ENCODE measurements at places on chromosomes 5 and 9.

- no peak for DNase-seq
Observed at GRCh38 chr9:34377404-34377746, 677 bp upstream of the MYORG start.

GRCh38 chr9:91197232-91198181 is 164.2 kb downstream of the AUH start:
- DNase-seq, result peak; percentile 61

DNA sequence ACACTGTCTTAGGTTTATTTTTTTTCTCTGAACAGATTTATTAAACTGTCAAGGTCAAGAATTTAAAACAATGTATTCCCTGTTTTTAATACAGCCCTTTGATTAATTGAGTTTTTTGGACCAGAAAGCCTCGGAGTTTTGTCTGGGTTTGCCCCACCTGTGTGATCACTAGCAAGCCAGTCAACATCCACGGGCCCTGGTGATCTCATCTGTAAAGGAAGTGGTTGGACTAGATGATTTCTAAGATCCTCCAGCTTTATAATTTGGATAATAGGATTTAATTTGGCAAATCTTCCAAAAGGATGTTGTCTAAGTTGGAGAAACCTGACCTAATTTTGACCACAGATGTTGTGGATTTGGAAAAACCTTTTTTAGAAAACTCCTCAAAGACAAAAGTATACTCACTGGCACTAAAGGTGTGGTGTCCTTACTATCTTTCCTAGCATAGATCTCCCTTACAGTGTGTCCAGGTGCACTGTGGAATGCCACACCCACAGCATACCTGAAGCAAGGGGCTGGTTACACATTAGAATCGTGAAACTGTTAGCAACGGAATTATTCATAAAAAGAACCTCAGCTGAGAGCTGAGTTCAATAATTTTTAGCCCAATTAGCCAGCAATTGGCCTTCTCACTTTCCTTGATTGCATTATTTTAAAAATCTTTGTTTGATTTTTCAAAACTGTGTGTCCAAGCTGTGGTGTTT is 195.6 kb upstream of the ELL2 start:
- no peak for DNase-seq

DNA sequence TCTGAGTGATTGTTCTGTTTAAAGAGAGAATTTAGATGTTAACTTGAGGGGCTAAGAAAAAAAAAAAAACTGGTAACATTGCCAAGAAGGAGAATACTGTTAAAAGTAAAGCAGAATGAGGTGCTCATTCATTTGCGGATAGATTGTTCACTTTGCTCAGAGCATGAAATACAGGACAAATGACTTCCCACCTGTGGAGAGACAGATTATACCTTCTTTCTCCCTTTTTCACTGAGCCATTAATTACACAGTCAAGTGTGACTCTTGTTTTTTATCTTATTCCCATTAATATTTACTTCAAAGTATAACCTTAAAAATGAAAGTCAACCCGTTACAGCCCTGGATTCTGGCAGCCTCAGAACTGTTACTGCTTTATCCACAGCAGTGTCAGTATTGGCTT is 264.5 kb downstream of the TAF11L14 start:
- DNase-seq, result no peak

DNA sequence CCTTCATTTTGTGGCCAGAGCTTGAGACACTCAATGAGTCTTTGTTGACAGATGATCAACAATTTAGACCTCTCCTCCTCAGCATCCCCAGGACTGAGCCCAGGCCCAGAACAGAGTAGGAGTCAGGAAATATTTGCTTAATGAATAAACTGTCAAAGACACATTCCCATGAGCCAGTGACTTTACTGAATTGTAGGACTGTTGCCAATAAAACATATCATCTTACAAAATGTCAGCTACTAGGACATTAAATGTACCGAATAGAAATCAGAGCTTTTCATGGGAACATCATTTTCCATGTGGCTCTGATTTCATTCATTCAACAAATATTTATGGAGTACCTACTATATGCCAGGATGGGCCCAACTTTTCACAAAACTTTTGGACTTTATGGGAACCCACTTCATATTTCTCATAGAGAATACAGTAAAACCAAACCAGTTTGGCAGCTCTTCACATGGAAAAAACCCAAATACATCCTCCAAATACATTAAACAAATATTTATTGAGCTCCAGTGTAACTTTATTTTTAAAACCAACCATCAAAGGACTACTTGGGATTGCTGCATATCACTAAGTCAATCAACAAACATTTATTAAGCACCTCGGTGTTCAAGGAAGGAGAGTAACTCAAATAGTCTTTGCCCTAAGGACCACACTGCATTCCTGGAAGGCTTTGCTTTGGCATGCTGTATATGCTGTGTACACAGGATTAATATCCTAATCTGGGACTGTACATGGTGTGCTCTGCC is 11.4 kb downstream of the VDAC1 start:
- no peak for DNase-seq

GRCh38 chr5:29005386-29005785 is 1967.0 kb upstream of the CDH9 start:
- DNase-seq, result no peak

GRCh38 chr5:104626122-104626521 is 1063.5 kb upstream of the NUDT12 start:
- DNase-seq, result no peak

DNA sequence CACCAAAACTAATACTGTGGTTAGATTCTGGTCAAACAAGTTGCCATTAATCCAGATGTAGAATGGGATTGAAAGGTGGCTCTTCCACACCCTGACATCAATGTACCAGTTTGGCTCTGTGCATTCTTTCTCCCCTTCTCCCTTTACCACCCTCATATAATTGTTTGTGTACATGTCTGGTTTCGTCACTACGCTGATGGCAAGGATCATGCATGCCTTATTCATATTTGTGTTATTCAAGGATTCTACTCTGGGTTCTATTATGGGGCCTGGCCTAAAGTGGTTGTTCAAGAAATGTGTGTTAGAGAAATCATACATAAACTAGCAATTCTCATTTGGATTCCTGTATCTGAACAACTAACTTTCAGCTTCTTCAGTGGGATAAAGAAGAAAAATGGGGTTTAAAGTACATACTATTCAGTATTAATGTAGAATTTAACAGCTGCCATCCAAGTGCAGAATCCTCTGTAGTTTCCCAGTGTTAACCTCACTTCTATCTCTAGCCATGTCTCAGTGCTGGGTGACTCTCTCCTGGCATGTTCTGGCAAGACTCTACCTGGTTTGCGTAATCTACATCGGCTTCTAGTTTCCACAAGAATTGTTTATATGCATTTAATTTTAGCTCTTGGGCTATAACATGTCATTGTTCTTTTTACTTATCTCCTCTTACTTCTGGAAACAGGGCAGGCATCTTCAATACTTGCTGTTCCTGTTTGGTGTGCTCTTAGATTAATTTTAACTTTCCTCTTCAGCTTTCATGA is 27.9 kb upstream of the CDKN2B start:
- no peak for DNase-seq

DNA sequence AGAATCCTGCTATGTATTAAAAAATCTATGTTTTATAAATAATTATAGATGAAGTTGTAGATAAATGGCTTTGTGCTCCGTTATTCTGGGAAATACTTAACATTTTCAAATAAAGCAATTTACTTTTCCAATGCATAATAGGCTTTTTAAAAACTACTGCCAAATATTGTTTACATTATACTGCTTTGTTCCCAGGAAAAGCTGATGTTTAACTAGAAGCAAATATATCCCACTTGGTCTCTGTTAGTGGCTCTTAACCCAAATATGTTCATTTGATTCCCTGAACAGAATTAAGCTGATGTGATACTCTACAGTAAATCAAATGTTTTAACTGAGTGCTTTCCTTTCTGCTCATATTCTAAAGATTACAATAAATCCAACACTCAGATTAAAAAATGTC is 326.3 kb downstream of the SLCO4C1 start:
- no peak for DNase-seq

DNA sequence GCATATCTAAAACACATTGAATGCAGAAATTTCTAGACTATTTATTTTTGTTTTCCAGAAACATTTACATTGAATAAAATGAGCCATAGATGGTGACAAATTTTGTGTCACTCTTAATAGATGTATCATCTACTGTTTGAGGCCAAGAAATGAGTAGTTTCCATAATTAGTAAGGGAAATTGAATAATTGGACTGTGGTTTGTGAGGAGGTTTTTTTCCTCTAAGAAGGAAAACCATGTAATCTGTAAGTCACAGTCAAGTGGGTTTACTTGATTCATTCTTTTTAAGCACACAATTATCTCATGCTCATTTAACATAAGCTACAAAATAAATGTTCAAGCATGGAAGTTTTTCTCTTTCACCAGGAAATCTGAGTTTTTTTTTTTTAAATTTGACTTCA is 876.4 kb downstream of the NR2F1-AS1 start:
- no peak for DNase-seq

DNA sequence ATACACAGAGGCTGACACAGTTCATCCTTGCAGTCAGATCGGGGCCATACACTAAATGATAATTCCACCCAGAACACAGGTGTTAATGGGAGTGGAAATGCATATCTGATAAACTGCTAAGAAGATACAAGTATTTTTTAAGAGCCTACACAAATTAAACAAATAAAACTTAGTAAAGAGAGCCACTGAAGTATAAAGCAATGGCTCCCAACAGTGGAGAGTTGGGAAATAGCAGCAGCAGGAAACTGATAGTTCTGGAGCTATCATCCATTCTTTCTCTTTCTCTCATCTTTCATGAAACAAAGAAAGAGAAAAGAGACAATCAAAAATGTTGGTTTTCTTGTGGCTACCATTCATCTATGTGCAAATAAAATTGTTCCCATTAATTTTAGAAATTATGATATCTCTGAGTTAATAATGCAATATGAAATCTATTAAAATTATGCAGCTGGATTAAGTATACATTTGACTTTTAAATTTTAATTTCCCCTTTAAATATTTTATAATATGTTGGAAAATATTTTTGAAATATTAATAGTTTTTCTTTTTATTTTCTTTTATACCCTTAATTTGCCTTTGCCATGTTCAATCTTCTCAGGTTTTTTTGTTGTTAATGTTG is 120.8 kb downstream of the EMB start:
- DNase-seq, result no peak

DNA sequence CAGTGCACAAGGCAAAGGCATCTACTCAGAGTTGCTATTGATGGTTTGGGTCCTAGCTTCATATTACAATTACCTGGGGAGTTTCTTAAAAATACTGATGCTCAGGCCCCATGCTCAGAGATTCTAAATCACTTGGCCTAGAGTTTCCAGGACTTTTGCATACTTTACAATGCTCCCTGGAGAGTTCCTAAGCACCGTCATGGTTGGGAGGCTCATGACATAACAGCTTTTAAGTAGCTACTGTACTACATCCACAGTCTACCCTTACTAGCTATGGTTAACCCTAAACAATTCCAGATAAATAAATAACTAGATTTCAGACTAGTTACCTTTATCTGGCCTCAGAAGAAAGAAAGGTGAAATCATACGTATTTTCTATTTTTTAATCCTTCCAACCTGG is 414.4 kb downstream of the PDE4D start:
- DNase-seq, result no peak

GRCh38 chr9:129574911-129575585 is 45.9 kb downstream of the C9orf50 start:
- DNase-seq, result no peak

DNA sequence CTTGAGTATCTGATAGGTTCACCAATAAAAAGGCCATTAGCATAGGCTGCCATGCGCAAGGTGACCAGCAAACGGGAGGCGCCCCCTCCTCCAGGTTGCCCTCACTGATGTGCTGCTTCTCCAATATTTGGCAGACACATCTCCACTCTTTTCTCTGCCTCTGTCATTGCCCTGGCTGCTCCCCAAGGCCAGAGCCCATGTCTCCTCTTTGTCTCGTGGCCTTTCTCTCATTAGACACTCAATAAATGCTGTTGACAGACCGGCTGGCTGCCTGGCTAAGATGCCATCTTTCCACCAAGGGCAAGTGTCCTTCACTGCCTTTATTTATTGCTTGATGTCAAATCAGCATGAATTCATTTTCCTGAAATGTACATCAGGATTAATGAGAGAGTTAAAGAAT is 404.0 kb upstream of the KIF2A start:
- DNase-seq, result no peak

DNA sequence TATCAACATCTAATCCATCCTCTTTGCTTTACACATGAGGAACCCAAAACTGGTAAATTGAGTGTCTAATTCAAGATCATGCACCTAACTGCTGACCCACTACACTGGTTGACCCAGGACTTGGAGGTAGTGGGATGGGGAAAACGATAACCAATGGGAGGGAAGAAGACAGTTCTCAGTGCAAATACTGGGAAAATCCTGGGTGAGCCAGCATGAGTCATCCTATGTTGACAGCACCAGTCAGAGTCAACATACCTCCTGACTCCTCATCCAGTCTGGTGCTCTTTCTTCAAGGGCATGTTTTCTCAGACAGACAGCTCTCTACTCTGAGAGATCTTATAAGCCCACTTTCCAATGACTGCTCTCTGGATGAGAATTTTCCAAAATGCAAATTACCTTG is 232.8 kb upstream of the PTGER4 start:
- no peak for DNase-seq

DNA sequence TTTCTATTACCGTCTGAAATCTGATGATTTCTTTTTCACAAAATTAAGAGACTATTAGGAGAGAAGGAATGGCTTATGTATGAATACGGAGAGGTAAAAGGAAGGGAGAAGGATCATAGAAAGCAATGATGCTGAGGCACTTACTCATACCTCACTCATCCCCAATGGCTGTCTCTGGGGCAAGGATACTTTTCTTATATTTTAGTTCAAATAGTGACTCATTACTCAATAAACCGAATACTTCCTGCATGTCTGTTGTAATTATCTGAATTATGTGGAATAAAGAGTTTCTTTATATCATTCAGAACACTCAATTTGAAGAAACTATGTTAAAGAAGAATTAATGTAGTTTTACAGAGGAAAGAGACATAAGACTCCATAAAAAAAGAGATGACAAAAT is 284.5 kb upstream of the NUDT12 start:
- DNase-seq, result no peak

- no peak for DNase-seq
Observed at GRCh38 chr9:75239176-75239575, 150.9 kb downstream of the OSTF1 start.

DNA sequence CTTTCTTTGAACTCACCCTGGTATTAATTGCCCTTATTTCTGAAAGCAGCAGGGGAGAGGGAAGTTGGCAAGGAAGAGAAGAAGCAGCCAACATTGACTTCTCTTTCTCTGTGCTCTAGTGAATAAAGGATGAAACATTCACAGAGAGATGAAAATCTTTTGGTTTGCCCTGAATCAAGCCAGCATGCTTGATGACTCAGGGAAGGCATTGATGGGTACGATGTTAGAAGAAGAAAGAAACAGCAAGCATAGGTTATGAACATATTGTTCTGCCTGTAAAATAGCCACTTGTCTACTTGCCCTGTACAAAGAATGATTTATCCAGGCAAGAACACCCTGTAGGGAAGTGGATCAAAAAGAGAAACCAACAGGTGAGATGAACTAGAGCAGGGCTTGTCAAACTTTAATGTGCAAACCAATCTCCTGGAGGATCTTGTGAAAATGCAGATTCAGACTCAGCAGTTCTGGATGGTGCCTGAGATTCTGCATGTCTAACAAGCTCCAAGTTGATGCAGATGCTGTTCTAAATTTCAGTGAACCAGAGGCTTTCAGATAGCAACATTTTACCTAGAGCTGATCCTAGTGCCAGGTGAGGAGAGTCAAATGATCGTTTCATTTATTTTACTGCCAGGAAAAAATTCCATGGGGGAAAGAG is 586.6 kb upstream of the TLE4 start:
- no peak for DNase-seq

All from right kidney (tissue), 9 donors.